ENCODE measurements at places on chromosomes 7 and 10. TPM values are rescaled to one million over a fixed set of nuclear protein-coding genes. Genes with fewer than 3 reads are reported as not detected.

DNA sequence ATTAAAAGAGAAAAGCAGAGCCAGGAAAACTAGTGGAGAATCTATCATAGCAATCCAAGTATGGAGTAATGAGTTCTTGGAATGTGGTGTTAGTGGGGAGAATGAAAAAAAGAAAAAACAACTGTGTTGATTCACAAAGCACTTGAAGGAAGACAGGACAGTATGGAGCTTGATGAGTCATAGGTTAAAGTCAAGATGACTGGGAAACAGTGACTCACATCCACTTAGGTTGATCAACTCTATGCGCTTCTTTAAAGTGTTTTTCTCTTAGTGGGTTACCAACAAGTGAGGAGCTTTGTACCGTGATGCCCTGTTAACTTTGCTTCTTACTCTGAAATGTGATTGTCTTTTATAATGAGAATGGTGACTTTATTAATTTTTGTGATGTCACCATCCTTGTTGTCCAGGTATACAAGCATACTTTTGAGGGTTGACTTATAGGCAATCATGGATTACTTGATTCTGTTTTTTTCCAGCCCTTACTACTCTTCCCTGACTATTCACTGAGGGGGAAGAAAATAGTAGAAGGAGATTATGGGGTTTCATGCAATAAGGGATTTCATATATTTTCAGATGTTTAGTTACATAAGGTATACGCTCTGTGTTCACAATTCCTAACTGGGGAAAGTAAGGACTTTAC lies 32.1 kb upstream of the MDFIC start:
- no peak for DNase-seq

HTR5A gene
- not detected for polyA plus RNA-seq

ZNF736 gene
- polyA plus RNA-seq = 1.7 TPM

- no peak for DNase-seq
Measured at GRCh38 chr10:129853562-129853903, 110.5 kb downstream of the EBF3 start.

DNA sequence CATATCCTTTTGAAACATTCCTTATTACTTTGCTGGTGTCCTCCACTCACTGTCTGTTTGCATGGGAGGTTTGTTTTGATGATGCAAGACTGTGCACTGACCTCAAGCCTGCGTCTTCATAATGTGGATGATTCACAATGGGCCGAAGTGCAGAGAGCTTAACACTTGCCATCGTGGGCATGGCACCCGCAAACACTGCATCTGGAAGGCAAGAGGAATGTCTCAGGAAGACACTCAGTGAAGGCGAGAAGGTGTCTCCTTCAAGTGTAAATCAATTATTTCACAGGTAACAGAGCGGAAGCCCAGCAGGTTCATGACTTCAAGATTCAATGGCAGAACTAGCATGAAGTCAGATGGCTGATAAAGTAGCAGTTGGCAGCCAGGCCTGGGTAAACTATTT lies 98.1 kb downstream of the DPY19L1 start:
- DNase-seq = no peak

EN2 gene
- polyA plus RNA-seq = not detected

DNA sequence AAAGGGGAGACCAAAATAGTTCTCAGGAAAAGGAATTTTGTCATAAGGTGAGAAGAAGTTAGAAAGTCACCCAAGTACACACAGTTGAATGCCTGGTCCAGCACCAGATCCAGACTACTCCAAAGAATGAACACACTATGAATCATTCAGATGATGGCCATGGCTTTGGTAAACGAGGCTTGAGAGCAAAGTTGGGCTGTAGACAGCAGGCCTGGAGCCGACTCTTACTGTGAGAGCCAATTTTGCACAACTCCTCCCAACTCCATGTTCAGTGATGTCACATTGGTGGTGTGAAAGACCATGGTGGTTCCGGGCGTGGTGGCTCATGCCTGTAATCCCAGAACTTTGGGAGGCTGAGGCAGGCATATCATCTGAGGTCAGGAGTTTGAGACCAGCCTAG lies 131.6 kb downstream of the PKD1L1 start:
- DNase-seq = no peak

ACSM6 gene
- polyA plus RNA-seq = not detected

CFAP46 gene
- not detected for polyA plus RNA-seq

STAG3 gene
- 1.5 TPM for polyA plus RNA-seq

GRCh38 chr10:19578571-19578970 lies 237.7 kb upstream of the PLXDC2 start:
- no peak for DNase-seq

DNA sequence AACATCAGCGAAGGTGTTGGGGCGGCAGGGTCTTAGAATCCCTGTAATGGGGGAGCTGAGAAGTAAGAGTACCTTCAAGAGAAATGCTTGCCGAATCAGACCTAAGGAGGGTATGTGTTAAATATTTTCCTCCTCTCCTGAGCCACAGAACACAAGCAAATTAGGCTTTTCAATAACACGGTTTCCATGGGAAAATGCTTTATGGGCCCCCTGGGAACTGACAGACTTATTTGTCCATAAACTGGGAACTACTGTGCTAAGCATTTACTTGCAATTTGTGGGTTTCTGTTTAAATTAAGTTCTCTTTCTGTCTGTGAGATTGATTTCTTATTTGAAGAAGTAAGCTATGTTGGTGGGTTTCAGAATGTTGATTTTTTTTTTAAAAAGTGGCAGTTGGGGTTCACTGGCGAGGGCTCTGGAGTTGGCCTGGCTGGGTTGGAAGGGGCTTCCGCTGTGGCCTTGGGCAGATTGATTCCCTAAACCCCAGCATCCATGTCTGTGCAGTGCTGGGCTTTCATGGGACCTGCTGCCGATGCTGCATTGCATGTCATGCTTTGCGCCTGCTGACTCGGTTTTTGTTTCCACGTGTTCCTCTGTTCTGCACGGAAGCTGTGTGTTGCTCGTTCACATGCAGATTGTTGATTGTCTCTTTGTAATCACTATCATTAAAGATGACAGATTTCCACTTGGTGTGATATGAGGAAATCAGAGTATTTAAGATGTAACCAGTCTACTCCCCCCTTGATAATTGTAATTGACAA lies 7.2 kb downstream of the RBM17 start:
- no peak for DNase-seq

DNA sequence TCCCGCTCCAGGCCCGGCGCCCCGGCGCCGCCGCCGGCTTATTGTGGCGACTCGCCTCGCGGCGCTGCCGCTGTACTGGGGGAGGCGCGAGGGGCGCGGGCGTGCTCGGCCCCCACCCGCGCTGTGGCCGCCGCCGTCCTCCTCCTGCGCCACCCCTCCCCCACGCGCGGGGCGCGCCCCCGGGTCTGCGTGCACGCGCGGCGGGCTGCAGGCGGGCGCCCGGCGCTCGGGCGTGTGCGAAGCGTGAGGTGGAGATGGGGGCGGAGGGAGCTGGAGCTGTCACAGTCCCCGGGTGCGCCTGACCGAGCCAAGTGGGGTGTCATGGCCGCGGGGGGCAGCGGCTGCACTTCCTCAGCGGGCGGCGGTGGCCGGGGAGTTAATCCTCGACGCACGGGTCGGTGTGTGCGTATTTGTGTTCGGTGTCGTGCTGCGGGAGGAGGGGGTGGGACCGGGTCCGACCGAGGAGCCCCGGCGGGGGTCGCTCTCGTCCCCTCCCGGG lies 672 bp downstream of the LCOR start:
- peak; percentile 89 for DNase-seq

SLC35G1 gene
- polyA plus RNA-seq = 2.4 TPM

DNA sequence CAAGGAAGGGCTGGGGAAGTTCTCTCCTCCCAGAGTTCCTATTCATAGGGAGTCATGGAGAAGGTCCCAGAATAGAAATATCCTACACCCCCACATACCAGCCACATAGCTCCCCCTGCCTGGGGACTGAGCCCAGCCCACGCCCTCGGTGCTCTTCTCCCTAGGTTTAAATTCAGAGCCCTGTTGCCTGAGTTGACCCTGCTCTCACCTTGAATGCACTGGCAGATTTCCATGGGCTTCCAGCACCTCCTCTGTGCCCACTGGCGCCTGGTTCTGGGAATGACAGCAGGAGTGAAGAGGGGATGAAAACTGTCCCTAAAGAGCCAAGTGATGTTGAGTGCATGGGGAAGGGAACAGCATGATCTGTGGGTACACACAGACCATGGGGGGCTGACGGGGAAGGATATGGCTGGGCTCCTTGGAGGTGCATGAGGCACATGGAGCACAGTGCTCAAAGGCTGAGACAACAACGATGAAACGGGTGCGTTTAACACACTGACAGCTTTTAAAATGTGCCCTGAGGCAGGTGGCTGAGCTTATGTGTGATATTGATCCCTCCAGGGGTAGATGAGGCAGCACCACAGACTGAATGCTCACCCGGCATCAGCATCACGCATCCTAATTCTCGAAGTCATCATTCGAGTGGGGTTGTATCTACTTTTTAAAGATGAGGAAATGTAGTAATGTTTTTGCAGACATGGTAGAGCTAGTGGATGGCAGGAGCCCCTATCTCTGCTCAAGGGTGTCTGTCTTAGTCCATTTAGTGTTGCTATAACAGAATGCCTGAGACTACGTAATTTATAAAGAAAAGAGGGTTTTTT lies 53.7 kb upstream of the IGFBP3 start:
- no peak for DNase-seq

- DNase-seq = no peak
Measured at GRCh38 chr7:25926009-25926408, 226.0 kb upstream of the NFE2L3 start.

ADIRF gene
- polyA plus RNA-seq = not detected

- no peak for DNase-seq
Measured at GRCh38 chr7:130971297-130971696, 237.3 kb upstream of the KLF14 start.

CHCHD1 gene
- 52.6 TPM for polyA plus RNA-seq

DNA sequence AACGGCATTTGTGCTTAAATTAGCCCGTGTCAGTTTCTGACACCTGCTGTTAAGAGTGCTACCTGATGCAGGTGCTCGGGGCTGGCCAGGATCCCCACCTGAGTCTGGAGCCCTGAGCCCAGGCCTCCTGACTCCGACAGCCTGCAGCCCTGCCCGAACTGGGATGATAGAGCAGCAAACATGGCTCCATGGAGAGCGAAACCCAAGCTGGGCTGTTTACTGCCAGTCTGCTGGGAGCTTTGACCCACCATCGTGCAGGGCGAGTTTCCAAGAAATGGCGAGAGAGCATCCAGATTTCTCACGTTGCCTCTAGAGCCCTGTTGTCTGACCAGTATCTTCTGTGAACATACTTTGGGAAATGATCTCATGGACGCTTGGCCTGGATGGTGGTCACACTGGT lies 66.2 kb downstream of the MGMT start:
- DNase-seq = no peak

DNA sequence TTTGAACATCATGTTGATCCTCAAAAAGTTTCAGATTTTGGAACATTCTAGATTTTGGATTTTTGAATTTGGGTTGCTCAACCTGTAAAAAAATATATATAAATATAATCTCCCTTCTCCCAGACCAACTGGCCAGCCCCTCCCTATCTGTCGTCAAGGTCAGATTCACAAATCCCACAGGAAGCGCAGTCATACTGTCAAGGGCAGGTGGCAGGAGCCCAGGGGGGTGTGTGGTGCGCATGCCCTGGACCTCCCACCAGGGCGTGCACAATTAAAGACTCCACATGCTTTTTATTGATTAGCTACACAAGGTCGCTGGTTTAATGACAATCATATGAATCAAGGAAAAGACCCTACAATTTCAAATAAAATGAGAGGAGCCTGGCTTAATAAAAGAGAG lies 77.0 kb upstream of the EEPD1 start:
- DNase-seq = no peak

DNA sequence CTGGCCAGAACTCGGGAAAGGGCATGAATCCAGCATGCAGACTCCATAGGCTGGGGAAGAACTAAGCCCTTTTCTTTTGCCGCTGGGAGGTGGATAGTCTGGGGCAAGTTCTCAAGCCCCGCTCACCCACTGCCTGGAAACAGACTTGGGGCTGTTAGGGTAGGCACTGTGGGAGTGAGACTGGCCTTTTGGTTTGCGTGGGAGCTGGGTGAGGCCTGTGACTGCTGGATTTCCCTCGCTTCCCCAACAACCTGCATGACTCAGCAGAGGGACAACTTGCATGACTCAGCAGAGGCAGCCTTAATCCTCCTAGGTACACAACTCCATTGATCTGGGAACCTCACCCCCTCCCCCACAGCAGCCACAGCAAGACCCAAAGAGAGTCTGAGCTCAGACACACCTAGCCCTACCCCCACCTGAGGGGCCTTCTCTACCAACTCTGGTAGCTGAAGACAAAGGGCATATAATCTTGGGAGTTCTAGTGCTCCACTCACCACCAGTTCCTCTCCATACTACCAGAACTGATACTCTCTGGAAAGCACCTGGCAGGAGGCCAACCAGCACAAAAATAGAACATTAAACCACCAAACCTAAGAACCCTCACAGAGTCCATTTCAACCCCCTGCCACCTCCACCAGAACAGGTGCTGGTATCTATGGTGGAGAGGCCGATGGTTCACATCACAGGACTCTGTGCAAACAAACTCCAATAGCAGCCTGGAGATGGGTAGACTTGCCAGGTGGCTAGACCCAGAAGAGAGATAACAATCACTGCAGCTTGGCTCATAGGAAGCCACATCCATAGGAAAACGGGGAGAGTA lies 81.4 kb upstream of the LAMB4 start:
- no peak for DNase-seq

DNA sequence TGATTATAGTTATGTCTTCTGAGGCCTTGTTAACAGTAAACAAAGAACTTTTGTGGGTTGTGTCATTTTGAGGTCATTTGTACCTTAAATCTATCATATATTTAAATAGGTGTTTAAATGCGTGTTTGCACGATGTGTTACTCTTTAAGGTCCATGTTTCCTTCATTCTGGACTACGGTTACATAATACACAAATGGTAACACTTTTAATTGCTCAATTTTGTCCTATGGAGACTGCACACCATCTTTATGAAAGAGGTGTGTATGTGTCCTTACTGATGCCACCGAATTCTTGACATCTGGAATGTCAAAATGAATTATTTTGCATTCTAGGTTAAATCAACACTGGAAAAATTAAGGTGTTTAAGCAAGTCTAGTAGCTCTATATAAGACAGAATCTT lies 1.7 kb downstream of the PALS2 start:
- no peak for DNase-seq

PRKG1 gene
- polyA plus RNA-seq = not detected

GRCh38 chr10:80090121-80090520 lies 11.7 kb downstream of the TMEM254 start:
- DNase-seq = no peak

PAX4 gene
- polyA plus RNA-seq = not detected

PDZD7 gene
- polyA plus RNA-seq = 0.23 TPM

DNA sequence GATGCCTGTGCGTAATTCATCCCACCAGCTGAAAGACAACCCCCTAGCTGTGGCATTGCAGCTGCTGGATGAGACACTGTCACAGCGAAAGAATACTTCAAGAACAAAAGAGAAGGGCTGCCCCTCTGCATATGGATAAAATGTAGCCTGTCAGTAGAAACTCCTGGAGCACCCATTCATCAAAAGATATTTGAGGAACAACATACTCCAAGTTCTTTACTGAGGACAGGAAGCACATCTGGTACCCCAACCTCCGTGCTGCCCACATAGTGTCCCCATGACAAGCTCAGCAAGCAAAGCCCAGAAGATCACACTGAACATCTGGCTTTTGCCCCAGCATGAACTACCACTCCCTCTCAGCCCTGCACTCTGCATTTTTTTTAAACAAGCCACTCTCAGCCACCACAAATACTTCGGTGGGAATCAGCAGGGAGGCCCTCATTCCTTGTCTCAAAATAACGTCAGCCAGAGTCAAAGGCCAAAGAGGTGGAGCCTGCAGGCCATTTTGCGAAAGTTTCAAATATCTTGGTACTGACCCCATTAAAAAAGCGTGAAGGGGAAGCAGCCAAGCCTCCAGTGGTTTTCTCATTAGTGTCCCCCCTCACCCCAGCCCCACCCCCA lies 1.7 kb downstream of the CREB3L2 start:
- DNase-seq = no peak

GRCh38 chr7:42445691-42446090 lies 208.7 kb upstream of the GLI3 start:
- DNase-seq = no peak

GRCh38 chr7:150345012-150345411 lies 3.6 kb upstream of the RARRES2 start:
- DNase-seq = no peak

Data from CD8-positive, alpha-beta memory T cell (primary cell).